ENCODE measurements at places on chromosomes 7 and 10.

DNA sequence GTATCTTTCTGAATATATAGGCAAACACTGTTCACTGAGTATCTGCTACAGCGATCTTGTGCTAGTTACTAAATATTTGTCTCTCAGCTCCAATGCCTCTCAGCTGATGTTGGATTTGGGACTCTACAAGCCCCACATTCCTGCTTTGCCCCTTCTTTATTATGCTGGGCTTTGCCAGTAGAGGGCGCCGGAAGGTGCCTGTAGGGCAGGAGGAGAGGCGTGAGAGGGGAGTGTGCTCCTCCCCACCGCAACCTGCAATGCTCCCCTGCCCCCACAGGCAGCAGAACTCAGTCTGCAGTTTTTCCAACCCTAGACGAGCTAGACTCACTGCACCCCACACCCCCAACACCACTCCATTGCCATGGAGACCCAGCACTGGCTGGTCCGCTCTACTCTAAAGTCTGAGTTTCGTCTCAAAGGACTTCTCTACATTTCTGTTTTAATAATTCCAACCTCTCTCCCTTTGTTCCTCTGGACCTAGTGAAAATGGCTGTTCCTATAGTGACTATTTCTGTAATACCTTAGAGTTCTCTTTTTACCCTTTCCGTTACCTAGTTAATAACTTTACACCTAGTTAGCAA, 337.6 kb downstream of the CCSER2 start:
- peak; percentile 3 for DNase-seq

GRCh38 chr10:81920213-81920829, 45.3 kb downstream of the NRG3 start:
- DNase-seq: no peak

GRCh38 chr7:36633377-36633776, 90.9 kb downstream of the AOAH start:
- no peak for DNase-seq

GRCh38 chr10:87615856-87616255, 43.8 kb upstream of the PAPSS2 start:
- no peak for DNase-seq

DNA sequence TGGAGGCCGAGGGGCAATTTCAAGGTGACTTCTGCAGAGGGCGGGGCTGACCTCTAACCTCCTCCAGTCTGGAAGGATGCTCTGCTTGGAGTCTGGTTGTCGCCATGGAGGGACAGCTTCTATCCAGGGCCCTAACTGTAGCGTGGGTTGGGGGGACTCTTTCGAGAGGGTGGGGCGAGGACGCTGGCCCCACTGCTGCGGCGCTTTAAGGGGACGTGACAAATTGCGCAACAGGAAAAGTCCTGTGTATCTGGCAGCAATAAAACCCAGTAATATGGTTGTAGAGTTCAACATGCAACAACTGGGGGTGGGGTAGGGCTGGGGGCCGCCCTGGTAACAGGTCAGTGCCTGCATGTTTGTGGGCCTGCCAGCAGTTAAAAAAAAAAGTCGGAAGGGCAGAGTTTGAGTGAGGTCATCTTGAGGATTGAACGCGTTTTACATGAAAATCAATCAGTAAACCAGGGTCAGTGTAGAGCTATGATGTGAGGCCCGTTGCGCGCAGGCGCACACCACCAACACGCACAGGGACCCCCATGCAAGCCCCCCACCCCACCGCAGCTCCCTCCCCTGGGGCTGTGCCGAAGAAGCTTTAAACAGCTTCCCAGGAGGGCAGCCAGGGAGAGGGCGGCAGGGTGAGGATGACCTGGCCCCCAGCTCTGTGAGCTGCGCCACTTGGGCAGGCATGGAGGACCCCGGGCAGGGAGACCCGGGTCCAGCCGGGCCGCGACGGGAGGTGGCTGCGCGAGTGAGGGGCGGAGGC, 4.3 kb downstream of the SHH start:
- no peak for DNase-seq

GRCh38 chr10:112448888-112449287, 1.9 kb downstream of the VTI1A start:
- DNase-seq: no peak

DNA sequence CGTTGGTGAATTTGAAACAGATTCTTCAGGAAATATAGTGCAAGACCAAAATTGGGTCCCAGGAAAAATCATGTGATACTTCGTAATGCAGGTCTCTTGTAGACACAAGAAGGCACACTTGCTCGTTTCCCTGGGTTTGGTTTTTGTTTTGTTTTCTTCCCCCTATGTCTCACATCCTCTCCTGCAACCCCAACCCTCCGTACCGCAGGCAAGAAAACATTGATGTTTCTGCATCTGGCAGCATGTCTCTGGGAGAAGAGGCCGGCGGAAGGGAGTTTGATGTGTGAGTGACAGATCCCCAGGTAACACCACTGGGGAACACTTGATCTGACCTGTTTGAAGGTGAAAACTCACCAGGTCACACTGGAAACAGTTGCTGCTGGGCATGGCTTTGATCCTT, 718.5 kb downstream of the AUTS2 start:
- no peak for DNase-seq

- DNase-seq: no peak
These were observed 132.6 kb downstream of the ST7 start for GRCh38 chr7:117085769-117086463.

DNA sequence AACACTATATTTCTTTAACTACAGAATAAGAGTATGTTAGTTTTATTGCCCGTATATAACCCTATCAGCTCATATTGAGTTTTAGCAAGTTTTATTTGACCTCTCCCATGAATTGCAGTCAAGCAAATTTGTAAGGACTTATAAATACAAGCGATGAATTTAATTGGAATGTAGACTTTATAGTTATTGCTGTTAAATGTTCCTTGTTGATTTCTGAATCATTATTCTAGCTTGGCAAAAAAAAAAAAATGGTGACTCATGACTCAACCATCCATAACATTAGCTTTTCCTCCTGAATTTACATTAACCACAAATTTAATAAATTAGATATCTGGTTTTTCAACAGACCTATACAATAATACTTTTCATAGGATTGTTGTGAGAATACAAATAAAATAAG, 334.0 kb upstream of the LRRTM3 start:
- DNase-seq: no peak
